ENCODE measurements at places on chromosomes 2 and 18. TPM values are rescaled to one million over a fixed set of nuclear protein-coding genes. Genes with fewer than 3 reads are reported as not detected.

MC5R gene
- not detected for total RNA-seq

EVX2 gene
- total RNA-seq, result not detected

CDCA7 gene
- 50.3 TPM for total RNA-seq

NOL4 gene
- total RNA-seq, result not detected

PCARE gene
- not detected for total RNA-seq

TGFA gene
- 7.6 TPM for total RNA-seq

PHOSPHO2 gene
- total RNA-seq, result 3.2 TPM

TBR1 gene
- total RNA-seq, result 0.05 TPM

SPDYA gene
- total RNA-seq, result 0.32 TPM

SFTPB gene
- 0.13 TPM for total RNA-seq

LYPD1 gene
- total RNA-seq, result 21.5 TPM

IGFBP5 gene
- 0.20 TPM for total RNA-seq

SLC5A7 gene
- not detected for total RNA-seq

GALNT3 gene
- total RNA-seq, result not detected

NHEJ1 gene
- 15.3 TPM for total RNA-seq

USP37 gene
- 5.9 TPM for total RNA-seq

SP5 gene
- total RNA-seq, result not detected

UGT1A8 gene
- total RNA-seq, result not detected

C2orf80 gene
- total RNA-seq, result not detected

TET3 gene
- 7.4 TPM for total RNA-seq

TNFAIP6 gene
- 1.7 TPM for total RNA-seq

DNER gene
- total RNA-seq, result 10.2 TPM

NT5C1B gene
- total RNA-seq, result not detected

KIDINS220 gene
- total RNA-seq, result 18.6 TPM

NCOA1 gene
- total RNA-seq, result 9.9 TPM
